ENCODE measurements at places on chromosomes 7 and 10.

- peak; percentile 35 for DNase-seq
These were observed 4.6 kb upstream of the TWIST1 start for GRCh38 chr7:19121977-19122588.

DNA sequence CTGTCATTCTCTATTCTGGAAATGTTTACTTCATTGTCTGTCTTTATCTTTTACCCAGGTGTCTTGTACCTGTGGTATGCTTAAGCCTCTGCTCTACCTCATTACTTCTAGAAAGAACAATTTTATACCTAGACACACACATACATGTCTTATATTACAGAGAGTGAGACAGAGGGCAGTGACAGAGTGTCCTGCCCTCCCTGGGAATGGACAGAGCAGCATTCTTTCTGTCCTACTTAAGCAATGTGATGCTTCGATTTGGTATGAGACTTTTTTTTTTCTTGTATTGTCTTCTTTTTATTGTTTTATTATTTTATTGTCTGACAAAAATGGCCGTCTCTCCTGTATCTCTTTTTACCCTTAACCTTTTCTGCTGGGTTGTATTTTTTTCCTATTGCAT lies 286.1 kb downstream of the EXOC4 start:
- DNase-seq: no peak

DNA sequence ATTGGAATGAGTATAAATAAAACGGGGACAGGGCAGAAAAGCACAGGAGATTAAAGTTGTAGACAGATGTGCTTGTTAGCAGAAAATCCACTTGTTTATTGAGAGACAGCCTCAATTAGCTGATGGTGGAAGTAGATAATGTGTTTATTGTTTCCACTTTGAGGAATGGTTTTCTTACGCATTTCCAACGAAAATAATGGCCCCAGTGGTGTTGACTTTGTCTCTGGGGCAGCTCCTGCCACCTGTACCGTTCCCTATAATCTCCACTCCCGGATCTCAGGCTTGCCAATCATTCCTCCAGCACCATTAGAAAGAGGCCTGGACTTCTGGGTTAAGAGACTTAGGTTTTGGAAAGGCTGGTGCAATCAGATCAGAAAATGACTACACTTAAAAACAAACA lies 638.7 kb downstream of the PARD3 start:
- DNase-seq: no peak

DNA sequence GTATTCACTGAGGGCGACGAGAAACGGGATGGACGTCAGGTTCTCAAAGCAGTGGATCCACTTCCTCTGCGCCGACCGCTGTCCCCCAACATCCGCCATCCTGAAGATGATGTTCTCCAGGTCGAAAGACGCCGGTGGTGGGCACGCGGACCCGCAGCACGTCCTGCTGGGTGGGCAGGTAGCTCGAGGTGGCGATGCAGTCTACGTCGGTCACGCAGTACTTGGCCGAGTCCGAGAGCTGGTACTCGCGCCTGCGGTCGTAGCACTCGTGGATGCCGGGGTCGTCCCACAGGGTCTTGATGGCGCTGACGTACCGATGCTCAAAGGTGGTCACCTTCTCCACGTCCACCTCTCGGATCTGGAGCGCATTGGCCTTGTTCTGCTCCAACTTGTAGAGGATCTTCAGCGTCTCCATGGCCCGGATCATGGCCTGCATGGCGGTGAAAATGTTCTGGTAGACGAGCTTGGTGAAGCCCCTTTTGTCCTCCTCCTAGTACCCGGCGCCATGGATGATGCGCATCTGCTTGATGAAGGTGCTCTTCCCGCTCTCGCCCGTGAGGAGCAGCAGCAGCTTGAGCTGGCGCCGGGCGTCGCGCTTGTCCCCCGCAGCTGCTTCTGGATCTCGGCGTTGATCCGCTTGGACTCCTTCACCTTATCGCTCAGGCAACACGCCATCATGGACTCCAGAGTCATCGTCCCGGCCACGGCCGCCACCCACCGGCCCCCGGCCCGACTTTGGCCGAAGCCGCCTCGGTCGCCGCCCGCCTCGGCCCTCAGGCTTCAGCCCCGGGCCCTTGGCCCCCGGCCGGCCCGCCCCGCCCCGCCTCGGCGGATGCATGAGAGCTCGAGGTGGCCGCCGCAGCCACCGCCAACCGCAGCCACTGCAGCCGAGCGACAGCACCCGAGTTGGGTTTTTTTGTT lies 122.9 kb upstream of the KCTD7 start:
- DNase-seq: no peak

DNA sequence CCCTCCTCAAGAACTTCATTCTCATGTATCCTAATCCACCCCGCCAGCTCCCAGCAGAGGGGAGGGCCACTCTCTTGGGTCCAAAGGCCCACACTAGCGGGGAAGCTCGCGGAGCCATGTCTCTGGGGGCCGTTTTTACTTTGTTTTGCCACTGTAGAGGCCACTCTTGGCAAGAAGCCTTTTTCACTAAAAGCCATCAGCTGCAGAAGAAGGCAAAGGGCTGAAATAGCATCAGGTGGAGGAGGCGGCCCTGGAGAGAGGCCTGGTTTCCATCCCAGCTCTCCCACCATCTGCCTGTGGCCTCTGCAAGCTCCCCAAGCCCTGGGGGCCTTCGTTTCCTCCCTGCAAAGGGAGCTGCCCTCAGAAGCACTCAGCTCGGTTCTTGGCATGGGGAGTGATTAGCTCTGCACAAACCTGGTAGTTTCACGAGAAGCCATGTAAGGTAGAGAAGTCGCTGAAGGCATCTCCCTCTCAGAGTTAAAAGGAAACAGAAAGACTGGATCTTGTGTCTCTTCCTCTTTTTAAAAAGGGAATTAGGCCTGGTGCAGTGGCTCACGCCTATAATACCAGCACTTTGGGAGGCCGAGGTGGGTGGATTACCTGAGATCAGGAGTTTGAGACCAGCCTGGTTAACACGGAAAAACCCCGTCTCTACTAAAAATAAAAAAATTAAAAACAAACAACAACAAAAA lies 70.3 kb downstream of the PARP12 start:
- no peak for DNase-seq

DNA sequence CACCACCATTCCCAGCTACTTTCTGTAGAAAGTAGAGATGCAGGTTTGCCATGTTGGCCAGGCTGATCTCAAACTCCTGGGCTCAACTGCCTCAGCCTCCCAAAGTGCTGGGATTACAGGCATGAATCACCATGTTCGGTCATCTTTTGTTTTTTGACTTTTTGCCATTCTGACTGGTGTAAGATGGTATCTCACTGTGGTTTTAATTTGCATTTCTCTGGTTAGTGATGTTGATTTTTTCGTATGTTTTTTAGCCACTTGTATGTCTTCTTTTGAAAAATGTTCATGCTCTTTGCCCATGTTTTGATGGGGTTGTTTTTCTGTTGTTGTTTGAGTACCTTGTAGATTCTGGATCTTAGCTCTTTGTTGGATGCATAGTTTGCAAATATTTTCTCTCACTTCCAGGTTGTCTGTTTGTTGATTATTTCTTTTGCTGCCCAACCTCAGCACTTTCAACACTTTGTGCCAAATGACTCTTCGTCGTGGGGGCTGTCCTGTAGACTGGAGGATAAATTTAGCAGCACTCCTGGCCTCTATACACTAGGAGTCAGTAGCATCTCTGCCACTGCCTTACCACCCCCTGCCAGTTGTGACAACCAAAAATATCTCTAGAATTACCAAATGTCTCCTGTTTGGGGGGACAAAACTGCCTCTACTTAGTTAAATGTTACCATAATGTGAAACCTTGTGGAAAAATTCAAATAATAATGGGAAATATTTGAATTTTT lies 6.5 kb upstream of the CPED1 start:
- DNase-seq: no peak

DNA sequence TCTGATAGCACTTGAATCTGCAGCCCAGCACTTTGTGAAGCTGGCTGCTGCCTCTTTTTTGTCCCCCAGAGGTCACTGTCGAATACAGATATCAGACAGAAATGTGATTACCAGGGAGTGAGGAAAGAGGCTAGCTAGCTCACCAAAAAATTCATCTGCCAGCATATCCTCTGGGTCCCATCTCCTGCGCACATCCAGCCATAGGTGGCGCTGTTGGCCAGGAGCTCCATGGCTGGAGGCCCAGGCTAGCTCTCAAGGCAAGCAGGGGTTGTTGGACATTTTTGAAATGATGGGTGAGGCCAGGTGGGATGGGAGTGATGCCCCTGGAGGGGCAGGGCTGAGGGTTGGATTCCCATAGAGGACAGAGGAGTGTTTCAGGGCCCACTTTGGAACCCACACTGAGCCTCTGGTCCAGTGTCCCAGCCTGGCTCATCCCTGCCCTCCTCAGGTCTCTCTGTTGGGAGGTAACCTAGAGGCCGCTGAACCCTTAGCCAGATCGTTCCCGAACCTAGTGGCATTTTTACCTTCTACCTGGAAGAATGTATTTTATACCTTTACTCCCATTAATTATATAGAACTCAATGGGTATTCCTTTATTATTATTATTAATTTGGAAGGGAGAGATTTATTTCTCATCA lies 14.8 kb downstream of the DPCD start:
- peak; percentile 85 for DNase-seq

- peak; percentile 70 for DNase-seq
These were observed 1.1 kb downstream of the VIM start for GRCh38 chr10:17229016-17229716.

DNA sequence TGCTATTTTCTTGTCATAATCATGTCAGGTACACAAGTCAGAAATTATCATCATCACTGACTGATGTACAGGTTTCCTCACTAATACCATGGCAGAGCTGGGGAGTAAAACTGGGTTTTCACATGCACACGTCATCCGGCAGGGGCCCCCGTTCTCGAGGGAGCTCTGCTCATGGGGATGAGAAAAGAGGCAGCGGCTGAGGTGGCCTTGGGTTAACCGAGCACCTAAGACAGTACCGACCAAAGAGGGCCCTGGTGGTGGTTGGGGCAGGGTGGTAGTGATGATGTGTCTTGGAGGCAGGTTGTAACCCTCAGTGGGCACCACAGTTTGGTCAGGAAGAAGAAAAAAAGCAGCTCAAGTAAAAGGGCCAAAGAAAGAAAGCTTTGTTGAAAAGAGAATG lies 12.1 kb upstream of the TRPV6 start:
- no peak for DNase-seq

GRCh38 chr10:79316671-79317431 lies 30.4 kb upstream of the PPIF start:
- no peak for DNase-seq

- DNase-seq: peak; percentile 25
These were observed 67.3 kb downstream of the GLCCI1 start for GRCh38 chr7:8035647-8036518.

DNA sequence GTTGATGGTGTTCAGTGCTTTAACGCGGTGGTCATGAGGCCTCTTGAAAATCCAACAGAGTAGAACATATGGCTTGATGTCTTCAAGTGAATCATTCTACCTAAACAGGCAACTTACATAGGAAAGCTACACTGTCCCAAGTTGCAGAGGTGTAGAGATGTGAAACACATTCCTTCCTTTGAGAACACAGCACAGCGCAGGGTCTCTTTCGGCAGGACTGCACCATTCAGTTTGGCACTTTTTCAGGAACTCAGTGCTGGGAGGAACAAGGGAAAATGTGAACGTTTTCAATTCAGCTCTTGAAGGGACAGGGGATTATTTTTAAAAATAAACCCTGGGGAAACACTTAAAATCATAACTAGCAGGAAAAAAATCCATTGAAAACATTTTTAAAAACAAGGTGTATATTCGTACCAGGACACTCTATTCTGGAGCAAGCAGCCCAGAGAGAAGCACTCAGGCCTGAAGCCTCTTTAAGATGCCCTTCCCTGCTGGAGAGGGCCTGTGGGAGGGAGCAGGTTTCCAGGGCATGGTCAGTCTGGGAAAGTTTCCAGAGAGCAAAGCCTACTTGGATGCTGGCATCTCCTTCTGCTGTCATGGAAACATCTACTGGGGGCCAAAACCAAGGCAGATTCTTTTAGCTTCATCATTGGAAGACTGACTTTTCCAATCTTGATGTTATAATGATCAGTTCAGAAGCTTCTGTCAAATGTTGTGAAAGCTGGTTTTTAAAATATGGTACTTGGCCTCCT lies 60.4 kb upstream of the NPVF start:
- no peak for DNase-seq

- DNase-seq: no peak
These were observed 147.3 kb downstream of the ZMYND11 start for GRCh38 chr10:282294-283139.

GRCh38 chr10:34715511-34716187 lies 99.4 kb downstream of the PARD3 start:
- DNase-seq: no peak

GRCh38 chr7:151083824-151084160 lies 499 bp upstream of the TMUB1 start:
- DNase-seq: no peak

- DNase-seq: no peak
These were observed 240.0 kb upstream of the IMMP2L start for GRCh38 chr7:111802194-111802772.

DNA sequence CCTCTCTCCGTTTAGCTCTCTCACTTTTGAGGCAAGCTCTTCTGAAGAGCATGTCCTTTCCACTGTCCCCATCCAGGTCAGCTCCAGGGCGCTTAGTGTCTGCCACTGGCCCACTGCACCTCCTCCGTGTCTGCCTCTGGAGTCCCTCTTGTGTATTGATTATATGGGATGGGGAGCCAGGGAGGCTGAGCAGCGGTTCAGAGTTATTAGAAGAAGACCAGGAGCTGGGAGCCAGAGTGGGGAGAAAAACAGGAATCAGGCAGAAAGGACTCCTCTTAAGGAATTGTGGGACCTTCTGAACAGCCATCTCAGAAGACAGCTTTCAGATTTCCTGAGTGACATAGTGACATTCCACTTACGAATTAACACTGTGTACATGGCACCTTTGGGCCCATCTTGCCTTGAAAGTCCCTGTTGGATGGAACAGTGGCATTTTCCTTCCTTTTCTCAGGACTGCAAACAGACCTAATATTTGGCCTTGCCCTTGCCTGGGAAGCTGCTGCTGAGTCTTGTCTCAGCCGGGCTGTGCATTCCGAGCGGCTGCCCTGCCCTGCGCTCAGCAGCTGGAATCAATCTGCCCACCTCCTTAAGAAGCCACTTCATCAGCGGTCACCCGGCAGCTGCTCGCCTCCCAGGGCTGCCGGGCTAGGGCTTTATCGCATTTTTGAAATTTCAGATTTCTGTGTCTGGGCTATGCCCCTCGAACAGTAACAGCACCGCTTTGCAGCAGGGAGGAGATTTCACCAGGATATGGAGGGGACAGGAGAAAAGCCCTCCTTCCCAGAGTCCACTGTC lies 81.1 kb upstream of the PRKG1 start:
- DNase-seq: no peak

- peak; percentile 75 for DNase-seq
These were observed at the start of gene ADRA2A for GRCh38 chr10:111076682-111077478. Gene ADRA2A, plus strand, starts transcription at chr10:111077029. Its CDS starts 968 bp downstream, at chr10:111077997.

DNA sequence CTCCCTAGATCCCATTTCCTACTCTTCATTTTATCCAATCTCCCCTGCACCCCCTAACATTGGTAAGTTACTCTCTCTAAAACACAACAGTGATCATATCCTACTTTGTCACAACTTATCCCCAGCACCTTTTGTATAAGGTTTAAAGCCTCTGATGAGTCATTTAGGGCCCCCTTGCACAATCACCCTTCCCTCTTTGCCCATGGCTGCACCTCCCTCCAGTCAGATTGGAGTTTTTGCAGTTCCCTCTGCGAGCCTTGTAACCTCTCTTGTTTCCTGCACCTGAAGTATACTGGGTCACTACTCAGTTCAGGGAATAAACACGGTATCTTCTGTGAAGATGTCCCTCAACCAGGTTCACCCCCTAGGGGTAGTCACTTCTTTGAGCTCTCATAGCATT lies 55.9 kb upstream of the ADRB1 start:
- no peak for DNase-seq

All from HuH-7 (cell line).